ENCODE measurements at places on chromosomes 5 and 9. TPM values are rescaled to one million over a fixed set of nuclear protein-coding genes. Genes with fewer than 3 reads are reported as not detected.

The HMGXB3 gene
- total RNA-seq, result 38.2 TPM

The SLC30A5 gene
- total RNA-seq, result 40.8 TPM

DNA sequence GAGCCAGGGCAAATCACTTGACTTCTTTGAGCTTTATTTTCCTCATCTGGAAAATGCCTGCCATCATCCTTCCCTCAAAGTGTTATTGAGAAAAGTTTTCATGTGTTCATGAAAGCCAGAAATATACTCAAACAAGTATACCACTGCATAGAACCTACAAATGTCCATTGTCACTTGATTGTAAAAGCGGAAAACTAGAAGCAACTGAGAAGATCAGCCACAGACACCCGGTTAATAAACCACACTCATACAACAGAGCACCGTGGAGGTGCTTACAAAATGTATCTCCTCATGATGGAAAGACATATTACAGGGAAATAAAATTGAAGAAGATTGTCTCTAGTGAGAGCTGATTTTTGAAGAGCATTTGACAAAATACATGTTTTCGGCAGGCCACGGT is 117.2 kb upstream of the MSX2 start:
- DNase-seq, result no peak

GRCh38 chr5:14107536-14107935 is 35.6 kb upstream of the TRIO start:
- DNase-seq, result no peak

DNA sequence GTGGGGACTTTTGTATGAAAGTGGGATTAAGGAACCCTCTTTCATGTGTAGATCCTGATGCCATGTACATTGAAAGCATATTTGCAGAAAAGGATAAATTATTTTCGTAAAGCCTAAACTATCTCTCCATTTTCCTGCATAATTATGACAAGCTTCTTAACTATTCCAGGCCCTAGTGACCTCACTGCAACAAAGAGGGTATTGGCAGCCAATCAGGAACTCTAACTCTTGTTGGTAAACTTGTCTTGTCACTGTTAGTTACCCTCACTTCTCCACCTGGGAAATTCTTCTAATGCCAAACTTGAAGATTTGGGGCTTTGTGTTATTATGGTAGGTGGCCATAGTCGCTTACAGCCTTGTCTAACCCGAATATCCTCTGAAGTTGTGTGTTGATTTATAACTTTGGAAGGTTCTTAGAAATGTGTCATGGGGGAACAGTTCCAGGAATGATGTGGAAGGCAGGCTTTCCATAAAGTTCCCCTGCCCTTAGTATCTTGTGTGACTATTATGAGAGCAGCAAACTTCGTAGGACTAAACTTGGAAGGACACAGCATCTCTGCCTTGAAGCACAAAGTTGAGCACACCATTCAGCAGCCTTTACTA is 52.5 kb downstream of the IQGAP2 start:
- DNase-seq, result peak; percentile 31

The ELAVL2 gene
- not detected for total RNA-seq

- no peak for DNase-seq
Observed at GRCh38 chr5:10757922-10758555, 3.0 kb downstream of the DAP start.

The DNM1 gene
- total RNA-seq, result 0.20 TPM

DNA sequence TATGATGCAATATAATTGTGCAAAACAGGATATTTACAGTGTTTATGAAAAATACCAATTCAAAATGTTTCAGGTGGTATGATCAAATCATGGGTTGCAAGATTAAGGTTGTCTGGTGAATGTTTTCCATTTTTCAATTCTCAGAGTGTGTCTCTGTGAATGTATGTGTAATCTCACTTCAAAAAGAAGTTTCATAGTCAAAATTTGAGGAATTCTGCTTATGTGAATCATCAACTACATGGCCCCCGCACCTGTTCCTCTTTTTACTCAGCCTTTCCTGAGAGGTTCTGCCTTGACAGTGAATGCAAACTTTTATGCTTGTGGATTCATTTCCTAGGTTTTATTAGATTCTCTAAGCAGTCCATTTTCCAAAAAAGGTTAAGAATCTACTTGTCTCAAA is 32.1 kb downstream of the KCTD16 start:
- no peak for DNase-seq

The COL27A1 gene
- 1.1 TPM for total RNA-seq

DNA sequence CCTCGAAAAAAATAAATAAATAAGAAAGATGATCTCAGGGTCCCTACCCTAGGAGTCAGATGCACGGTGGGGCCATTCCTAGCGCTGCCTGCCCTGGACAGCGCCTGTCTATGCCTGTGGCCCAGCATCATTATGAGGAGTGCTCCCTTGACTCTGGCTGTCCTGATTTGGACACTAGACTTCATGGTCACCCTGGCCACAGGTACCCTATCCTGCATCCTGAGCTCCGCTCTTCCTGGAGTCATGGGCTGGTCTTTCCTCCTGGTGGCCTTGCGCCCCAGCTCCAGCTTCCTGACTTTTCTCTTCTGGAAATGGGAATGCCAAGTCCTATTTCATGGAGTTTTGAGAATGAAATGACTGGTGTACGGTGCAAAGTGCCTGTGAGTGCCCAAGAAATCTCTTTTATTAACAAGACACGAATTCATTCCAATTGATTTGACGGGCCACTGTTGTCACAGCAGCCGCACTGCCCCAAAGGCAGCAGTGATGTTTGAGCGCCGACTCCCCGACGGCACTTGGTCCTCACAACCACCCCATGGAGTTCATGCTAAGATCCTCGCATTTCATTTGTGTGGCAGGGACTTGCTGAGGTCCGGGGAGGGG is 564 bp upstream of the AIF1L start:
- DNase-seq, result no peak

The CDC25C gene
- 20.2 TPM for total RNA-seq

The TAF11L10 gene
- not detected for total RNA-seq

DNA sequence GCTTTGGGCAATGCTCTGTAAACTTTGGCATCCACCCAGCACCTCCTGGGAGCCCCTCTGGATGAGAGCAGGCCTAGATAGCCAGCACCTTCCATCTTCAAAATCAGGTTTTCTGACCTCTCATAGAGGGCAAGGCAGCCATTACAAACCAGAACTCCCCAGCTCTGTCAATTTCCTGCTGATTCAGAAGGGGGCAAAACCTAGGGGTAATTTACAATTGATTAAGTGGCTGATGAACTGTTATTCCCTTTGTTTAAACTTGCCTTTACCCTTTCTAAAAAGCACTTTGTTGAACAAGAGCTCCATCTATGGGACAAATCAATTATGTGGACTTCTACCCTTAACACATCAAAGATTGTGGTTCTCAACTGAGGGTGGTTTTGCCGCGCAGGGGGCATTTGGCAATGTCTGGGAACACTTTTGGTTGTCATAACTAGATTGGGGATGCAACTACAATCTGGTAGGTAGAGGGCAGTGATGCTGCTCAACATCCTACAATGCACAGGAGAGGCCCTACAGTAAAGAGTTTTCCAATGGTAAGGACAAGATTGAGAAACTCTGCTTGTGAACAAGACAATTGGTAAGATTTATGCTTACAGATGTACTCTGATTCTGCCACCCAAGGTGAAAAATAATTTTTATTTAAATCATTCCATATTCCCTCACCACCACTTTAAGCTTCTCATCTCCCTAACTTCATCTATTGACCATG is 184.1 kb downstream of the MARCHF11 start:
- DNase-seq, result peak; percentile 9

The STKLD1 gene
- not detected for total RNA-seq

DNA sequence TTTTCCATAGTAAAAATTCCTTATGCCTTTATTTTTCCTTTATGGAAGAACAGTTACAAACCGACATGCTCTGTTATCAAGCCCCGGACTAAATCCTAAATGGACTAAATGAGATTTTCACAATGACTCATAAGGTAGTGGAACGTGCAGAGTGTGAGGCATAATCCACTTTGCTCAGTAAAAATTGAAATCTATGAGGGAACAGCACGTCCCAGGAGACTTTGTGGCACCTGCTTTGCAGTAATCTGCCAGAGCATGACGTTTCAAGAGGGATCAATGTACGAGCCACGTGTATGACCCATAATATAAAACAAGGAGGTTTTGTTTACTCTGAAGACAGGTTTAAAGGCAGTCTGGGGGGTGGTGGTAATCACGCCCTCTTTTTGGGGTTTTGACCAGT is 83.8 kb upstream of the GNA14 start:
- DNase-seq, result no peak

The EMB gene
- 4.1 TPM for total RNA-seq

The OR1Q1 gene
- total RNA-seq, result not detected

The C9 gene
- not detected for total RNA-seq

DNA sequence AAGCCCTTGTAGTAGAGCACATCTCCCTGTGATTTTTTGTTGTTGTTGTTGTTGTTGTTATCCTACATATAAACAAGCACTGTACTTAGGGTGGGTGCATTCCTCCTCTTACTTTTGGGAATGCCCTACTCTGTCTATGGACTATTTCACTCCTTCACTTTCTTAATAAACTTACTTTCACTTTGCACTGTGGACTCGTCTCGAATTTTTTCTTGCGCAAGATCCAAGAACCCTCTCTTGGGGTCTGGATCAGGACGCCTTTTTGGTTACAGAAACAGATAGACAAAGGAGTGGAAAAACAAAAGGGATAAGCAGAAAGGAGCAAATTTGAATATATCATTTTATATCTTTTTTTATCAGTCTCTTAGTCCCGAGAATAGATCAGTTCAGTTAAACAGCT is 14.4 kb upstream of the PAIP1 start:
- DNase-seq, result no peak

The ITK gene
- total RNA-seq, result not detected

The SLC9A3 gene
- 2.9 TPM for total RNA-seq

The PCDHA12 gene
- total RNA-seq, result not detected

- DNase-seq, result no peak
Observed at GRCh38 chr9:6433410-6433809, 20.4 kb downstream of the UHRF2 start.

The DMXL1 gene
- 105 TPM for total RNA-seq

- no peak for DNase-seq
Observed at GRCh38 chr5:33037076-33037475, 326.0 kb downstream of the NPR3 start.

The PRLR gene
- total RNA-seq, result 3.5 TPM

DNA sequence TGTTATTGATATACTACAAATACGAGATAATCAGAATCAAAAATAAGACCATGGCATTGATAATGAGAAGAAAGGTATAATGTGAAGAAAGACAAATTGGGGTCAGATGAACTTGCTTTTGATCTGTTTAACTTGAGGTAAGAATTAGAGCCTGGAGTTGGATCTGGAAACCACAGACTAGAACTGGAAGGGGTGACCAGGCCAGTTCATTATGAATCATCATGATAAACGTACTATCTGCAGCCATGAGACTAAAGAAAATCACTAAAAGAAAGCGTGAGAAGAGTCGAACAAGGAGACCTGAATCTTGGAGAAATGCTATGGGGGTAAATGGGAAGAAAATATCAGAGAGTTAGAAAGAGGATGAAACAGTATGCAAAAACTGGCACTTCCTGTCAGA is 967.5 kb downstream of the NR2F1-AS1 start:
- no peak for DNase-seq

GRCh38 chr5:52945040-52945439 is 44.1 kb upstream of the ITGA2 start:
- no peak for DNase-seq

The STPG3 gene
- not detected for total RNA-seq

The TLR4 gene
- total RNA-seq, result 3.9 TPM

- DNase-seq, result peak; percentile 41
Observed at GRCh38 chr5:119328753-119329602, 26.8 kb upstream of the TNFAIP8 start.

The SYK gene
- 7.9 TPM for total RNA-seq

GRCh38 chr9:72636621-72637020 is 115.2 kb downstream of the TMC1 start:
- no peak for DNase-seq

DNA sequence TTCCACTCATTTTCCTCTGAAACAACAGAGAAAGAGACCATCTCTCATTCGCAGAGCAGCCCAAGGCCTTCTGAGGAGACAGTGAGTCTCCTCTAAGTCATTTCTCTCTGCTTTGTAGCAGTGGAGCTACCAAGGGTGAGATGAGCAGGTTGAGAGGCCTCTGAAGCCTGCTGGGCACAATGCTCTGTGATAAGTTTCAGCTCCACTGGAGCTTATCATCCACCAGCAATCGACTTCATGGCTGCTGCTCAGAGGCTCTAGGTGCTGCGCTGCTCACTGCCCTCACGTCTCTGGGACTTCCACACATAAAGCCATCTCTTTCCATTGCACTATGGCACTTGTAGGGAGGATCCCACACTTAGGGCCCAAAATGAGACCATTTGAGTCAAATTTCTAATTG is 96.3 kb downstream of the CMYA5 start:
- DNase-seq, result no peak

GRCh38 chr5:110836851-110837250 is 98.0 kb downstream of the SLC25A46 start:
- no peak for DNase-seq

DNA sequence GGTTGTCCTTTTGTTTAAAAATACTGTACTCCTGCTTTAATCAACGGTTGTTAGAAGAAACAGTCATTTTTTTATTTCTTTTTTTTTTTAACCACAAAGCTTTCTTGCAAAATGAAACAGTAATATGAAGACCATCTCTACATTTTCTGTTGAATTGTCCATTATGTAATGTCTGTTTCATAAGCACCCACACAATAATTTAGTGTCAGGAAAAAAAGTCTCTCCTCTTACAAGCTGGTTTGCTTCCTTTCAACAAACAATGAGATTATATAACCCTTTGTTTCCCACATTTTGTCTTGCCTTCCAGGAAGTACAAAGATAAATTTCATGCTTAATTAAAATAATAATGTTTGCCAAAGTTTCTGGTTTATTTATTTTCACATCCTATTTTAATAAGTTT is 16.7 kb downstream of the CTNNAL1 start:
- no peak for DNase-seq

DNA sequence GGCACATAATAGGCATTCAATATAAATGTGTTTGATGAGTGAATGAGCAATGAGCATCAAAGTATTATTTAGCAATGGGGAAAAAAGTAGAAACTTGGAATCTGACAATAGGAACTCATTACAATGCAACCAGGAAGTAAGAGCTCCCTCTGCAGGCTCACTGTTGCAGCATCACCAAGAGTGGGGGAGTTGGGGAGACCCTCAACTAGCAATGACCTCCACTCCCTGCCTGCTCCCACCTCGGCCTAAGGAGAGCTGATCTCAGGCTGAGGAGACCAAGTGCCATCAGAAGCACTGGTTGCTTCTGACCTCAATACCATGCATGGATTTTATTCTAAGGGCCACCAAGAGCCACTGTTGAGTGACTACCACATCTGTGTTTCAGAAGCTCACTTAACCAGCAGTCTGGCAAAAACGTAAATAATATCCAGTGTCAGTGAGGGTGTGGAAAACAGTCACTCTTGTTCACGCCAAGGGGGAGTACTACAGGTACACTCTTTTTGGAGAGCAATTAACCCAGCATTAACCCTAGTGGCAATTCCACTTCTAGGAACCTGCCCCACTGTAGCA is 8.0 kb downstream of the VDAC1 start:
- no peak for DNase-seq

GRCh38 chr9:89361816-89362646 is 43.7 kb downstream of the SECISBP2 start:
- DNase-seq, result no peak

GRCh38 chr5:115227281-115227680 is 35.4 kb downstream of the PGGT1B start:
- no peak for DNase-seq

The ORM2 gene
- not detected for total RNA-seq

The EQTN gene
- not detected for total RNA-seq

- no peak for DNase-seq
Observed at GRCh38 chr5:134048864-134049263, 44.1 kb upstream of the VDAC1 start.
